Right cardiac atrium (tissue), 5 donors: ENCODE measurements at places on chromosomes 2 and 18. TPM values are rescaled to one million over a fixed set of nuclear protein-coding genes. Genes with fewer than 3 reads are reported as not detected.

- DNase-seq, result peak; percentile 73
Measured at GRCh38 chr2:119367472-119368099, 809 bp downstream of the DBI start.

GRCh38 chr18:67239826-67240225 lies 276.7 kb downstream of the DSEL start:
- no peak for DNase-seq

GRCh38 chr2:139374296-139374850 lies 594.2 kb upstream of the NXPH2 start:
- DNase-seq, result no peak

GRCh38 chr2:223989206-223989855 lies 32.1 kb downstream of the MRPL44 start:
- no peak for DNase-seq

DNA sequence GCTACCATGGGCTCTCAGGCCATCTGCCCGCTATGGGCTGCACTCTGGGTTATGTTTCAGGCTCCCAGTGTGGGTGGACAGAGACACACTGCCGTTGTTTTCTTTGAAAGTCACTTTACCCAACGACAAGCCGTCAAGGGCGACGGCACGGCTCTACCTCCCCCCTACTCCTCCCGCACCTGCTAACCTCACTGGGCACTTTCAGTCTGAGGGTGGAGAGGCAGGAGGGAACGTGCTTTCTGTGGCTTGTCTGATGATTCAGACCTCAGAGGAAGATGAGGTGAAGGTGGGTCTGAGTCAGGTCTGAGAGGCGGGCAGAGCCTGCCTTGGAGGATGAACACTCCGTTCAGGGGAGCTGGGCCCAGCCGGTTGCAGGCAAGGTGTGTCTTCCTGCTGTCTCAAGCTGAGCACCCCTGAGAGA lies 147.6 kb upstream of the HDAC4 start:
- no peak for DNase-seq

DNA sequence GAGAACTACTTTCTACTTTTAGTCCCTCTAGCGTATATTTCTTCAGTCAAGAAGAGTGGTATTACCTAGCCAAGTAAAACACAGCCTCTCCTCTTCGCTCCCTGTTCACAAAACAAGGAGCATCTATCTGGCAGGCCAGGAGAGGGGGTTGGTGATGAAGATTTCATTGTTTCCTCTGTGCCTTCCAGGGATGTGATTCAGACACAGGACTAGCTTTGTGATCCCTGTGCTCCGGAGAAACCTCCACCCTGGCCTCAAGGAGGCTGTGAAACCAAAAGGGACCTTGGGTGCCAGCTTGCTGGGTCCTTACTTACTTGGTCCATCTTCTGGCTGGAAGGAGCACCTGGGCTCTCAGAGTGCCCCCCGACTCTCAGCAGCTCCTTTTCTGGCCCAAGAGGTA lies 5.7 kb downstream of the RHOB start:
- DNase-seq, result no peak

DNA sequence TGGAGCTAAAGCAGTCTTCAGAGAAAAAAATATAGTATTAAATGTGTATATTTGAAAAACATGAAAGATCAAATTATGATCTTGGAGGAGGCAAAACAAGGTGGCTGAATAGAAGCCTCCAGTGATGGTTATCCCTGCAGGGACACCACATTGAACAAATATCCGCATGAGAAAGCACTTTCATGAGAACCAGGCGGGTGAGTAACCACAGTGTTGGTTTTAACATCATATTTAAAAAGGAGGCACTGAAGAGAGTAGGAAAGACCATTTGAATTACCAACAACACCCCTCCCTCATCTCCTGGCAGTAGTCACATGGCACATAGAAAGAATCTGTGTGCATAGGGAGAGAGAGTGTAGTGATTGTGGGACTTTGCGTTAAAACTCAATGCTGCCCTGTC lies 759.6 kb upstream of the NRXN1 start:
- DNase-seq, result no peak

DNA sequence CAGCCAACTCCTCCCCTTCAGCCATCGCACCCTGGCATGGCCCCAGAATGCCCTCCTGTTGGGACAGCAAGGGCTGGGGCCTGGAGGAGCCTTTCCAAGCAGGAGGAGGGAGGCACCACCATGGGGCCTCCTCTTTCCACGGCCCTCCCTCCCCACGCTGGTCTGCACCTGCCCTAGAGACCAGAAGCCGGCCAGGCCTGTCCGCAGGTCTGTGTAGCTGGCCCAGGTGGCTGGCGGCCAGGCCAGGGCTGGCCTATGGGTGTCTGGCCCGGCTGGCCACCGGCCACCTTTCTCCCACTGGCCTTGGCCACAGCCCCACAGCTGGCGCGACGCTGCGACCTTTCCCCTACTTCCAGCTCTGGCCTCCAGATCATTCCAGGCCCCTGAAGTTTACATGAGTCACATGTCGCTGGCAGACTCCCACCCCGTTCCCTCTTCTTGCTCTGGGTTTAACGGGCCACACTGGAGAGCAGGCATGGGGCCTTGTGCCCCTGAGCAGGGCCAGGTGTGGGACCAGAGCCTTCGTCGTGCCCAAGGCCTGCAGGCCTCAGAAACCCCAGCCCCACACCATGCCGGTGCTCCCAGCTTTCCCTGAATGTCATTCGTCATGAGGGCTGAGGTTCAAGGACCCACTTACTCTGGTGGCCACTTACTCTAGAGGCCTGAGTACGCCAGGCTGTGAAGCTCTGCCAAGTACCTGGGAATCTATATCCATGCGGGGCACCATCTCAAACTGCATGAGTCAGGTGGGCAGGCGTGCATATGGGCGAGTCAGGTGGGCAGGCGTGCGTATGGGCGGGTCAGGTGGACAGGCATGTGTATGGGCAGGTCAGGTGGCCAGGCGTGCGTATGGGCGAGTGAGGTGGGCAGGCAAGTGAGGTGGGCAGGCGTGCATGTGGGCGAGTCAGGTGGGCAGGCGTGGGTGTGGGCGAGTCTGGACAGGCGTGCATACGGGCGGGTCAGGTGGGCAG lies 33.3 kb upstream of the KLF11 start:
- DNase-seq, result peak; percentile 92

The AGXT gene
- total RNA-seq, result not detected

The MIB1 gene
- 24.9 TPM for total RNA-seq

The TM4SF20 gene
- not detected for total RNA-seq

The ILKAP gene
- 34.1 TPM for total RNA-seq

The SCN1A gene
- total RNA-seq, result 0.39 TPM

The POLE4 gene
- total RNA-seq, result 42.6 TPM

The BABAM2 gene
- total RNA-seq, result 64.5 TPM

The UGT1A8 gene
- total RNA-seq, result not detected

The C1QL2 gene
- not detected for total RNA-seq
